Endothelial cell (in vitro differentiated cells): ENCODE measurements at places on chromosomes 3 and 15. TPM values are rescaled to one million over a fixed set of nuclear protein-coding genes. Genes with fewer than 3 reads are reported as not detected.

DNA sequence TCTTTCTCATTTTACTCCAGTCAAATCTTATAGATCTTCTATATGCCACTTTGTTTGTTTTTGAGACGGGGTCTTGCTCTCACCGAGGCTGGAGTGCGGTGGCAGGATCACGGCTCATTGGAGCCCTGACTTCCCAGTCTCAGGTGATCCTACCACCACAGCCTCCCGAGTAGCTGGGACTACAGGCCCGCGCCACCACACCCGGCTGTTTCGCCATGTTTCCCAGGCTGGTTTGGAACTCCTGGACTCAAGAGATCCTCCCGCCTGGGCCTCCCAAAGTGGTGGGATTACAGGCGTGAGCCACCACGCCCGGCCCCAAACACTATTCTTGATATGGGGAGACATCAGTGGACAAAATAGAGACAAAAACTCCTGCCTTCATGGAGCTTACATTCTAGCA, 927 bp upstream of the TFDP2 start:
- DNase-seq = no peak
- peaks cover 1% of the 10 kb centered on the region for H3K27me3 ChIP-seq
- H3K27ac ChIP-seq = no peak overlapping the region

DNA sequence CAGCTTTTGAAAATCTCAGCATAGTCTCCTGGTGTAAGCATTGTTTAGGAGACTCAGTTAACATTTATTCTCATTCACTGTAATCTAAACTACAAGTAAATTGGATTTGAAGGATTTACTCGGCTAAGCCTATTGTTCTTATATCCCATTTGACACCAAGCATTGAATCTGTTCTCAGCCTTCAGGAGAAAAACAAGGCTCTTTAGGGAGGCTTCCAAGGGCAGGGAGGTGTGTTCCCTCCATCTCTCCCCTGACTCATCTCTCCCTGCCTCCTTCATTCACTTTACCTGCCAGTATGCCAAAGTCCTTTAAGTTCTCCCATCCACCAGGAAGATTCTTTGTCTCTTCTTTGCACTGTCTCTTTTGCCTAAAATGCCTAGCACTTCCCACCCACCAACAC, 347.8 kb downstream of the MFSD1 start:
- no peak overlapping the region for H3K27ac ChIP-seq
- H3K4me3 ChIP-seq = no peak overlapping the region
- H3K4me1 ChIP-seq = no peaks in the 10 kb centered on the region
- H3K36me3 ChIP-seq = no peaks in the 10 kb centered on the region
- no peak for DNase-seq

DNA sequence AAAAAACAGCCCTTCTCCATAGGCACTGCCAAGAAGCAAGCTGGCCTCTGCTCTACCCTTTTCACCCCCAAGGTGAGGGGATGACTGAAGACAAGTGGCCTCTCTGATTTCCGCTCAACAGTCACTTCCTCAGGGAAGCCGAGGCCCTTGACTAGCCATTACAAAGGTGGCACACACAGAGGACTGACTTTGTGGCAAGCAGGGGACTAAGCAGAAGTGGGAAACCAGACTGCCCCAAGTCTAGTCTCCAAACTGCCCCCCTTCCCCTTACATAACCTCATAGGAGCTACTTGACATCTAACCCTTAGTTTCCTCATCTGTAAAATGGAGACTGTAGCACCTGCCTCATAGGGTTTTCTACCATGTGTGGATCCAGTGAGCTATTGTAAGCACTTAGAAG, 118.9 kb downstream of the FOXP1 start:
- DNase-seq = no peak

DNA sequence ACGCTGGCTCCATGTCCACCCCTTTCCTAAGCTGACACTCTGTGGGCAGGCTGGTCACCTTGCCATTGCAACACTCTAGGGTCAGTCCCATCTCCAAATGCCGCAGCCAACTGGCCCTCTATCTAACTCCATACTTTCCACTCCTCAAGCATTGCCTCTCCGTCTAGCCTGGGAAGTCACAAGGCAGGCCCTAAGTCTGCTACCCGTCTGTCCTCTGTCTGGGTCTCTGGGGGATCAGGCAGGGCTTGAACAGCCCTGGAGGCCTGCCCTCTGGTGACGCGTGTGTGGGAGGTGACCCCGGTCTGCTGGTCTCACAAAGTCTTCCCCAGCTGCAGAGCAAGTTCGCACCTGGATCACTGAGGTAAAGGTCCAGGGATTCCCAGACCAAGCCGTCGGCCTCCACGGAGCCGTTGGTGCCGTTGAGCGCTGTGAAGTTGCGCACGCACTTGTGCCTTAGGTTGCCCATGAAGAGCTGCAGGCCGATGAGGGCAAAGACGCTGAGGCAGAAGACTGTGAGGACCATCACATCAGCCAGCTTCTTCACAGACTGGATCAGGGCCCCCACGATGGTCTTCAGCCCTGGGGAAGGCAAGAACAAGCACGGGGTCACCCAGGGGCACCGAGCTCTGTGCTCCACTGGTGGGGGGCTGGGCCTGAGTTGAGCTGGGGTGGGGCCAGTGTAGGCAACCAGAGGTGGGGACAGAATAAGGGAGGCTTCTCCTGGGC, 39.9 kb downstream of the SCN5A start:
- peaks cover 11% of the 10 kb centered on the region for H3K27me3 ChIP-seq
- DNase-seq = no peak
- no peaks in the 10 kb centered on the region for H3K4me1 ChIP-seq
- H3K36me3 ChIP-seq = no peaks in the 10 kb centered on the region
- no peak overlapping the region for H3K4me3 ChIP-seq

DNA sequence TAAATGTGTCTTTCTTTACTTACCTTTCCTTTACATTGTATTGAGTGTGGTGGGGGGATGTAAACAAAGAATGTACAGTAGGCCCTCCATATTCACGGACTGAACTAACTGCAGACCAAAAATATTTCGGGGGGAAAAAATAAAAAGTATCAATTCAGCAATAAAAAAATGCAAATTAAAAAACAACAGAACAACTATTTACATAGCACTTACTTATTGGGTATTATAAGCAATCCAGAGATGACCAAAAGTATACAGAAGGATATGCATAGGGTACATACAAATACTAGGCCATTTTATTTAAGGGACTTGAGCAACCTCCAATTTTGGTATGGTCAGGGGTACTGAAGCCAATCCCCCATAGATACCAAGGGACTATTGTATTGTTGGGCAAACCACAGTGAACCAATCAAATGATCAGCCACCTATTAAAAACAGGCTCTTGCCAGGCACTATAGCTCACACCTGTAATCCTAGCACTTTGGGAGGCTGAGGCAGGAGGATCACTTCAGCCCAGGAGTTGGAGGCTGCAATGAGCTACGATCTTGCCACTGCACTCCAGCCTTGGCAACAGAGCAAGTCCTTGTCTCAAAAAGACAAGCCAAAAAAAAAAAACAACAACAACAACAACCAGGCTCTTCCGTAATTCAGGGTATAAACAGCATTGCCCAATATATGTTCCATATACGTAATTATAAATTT, 1.8 kb downstream of the VPS13C start:
- no peak for DNase-seq
- peaks cover 6% of the 10 kb centered on the region for H3K36me3 ChIP-seq
- H3K27ac ChIP-seq = no peak overlapping the region
- H3K27me3 ChIP-seq = peaks cover 4% of the 10 kb centered on the region

- H3K4me3 ChIP-seq = no peak overlapping the region
- H3K27ac ChIP-seq = no peak overlapping the region
- peaks cover 17% of the 10 kb centered on the region for H3K36me3 ChIP-seq
- H3K27me3 ChIP-seq = peaks cover 9% of the 10 kb centered on the region
Observed at GRCh38 chr3:188904670-188905069, 267.1 kb upstream of the TPRG1 start.

- no peaks in the 10 kb centered on the region for H3K36me3 ChIP-seq
- no peak overlapping the region for H3K4me3 ChIP-seq
- DNase-seq = no peak
- peaks cover 10% of the 10 kb centered on the region for H3K27me3 ChIP-seq
Observed at GRCh38 chr3:13869761-13870343, 10.0 kb downstream of the WNT7A start.

- no peak overlapping the region for H3K4me3 ChIP-seq
- DNase-seq = no peak
- H3K27ac ChIP-seq = no peak overlapping the region
- peaks cover 12% of the 10 kb centered on the region for H3K4me1 ChIP-seq
Observed at GRCh38 chr15:99019558-99020540, 12.3 kb upstream of the PGPEP1L start.

Gene MAP2K1
- 139 TPM for total RNA-seq

Gene SOX2
- 1.4 TPM for total RNA-seq

Gene LDHAL6B
- total RNA-seq = not detected

Gene GOLGA6D
- total RNA-seq = 1.2 TPM

Gene HDDC3
- total RNA-seq = 14.5 TPM

Gene SLITRK3
- total RNA-seq = not detected

Gene PLD1
- 61.5 TPM for total RNA-seq
